ENCODE measurements at places on chromosomes 6 and 20. TPM values are rescaled to one million over a fixed set of nuclear protein-coding genes. Genes with fewer than 3 reads are reported as not detected.
A peak's percentile ranks its signal among the peaks of the same experiment; 100 is the strongest.

- no peak for DNase-seq
Observed at GRCh38 chr6:18463429-18463828, 76.3 kb downstream of the RNF144B start.

DNA sequence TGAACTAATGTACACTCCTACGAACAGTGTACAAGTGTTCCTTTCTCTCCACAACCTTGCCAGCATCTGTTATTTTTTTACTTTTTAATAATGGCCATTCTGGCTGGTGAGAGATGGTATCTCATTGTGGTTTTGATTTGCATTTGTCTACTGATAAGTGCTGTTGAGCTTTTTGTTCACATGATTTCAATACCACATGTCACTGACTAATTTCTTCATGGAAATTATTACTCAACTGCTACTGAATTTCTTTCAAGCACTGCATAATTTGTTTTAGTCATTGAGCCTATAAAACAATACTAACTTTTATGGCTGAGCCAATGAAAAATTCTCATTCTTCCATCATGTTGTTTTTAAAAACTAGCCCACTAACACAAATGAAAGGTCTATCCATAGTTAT is 115.4 kb downstream of the FRK start:
- no peak for DNase-seq

- no peak for DNase-seq
Observed at GRCh38 chr20:11447371-11448100, 470.2 kb upstream of the BTBD3 start.

DNA sequence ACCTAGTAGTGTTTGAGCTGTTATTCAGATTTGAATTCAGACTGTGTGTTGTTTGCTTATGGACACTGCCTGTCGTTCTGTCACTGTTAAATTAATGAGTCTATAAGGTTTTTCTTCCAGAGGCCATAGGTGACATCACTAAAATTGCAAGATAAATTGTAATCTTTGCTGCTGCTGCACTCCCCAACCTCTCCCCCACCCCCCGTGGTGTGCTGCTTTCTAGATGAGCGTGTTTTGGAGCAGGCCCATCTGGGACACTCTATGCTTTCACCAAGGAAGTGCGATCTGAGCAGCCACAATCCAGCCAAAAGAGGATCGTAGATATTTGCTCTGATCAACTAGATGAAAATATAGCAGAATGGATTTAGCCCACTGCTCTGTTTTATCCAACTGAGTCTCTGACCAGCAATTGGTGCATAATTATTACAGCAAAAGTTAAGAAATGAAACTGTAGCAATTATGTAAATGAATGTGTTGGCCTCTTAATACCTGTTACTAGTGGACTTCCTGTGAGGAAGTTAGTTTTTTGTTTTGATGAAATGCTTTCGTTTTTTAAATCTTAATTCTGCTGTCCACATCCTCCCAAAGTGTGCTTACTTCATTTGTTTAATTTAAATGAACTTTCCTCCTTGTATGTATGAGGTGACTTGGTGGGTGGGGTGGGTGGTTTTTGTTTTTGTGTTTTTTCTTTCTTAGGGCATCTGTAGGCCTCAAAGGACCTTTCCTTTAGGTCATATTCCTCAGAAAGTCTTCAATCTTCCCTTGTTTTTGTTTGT is 58.1 kb downstream of the RPRD1B start:
- no peak for DNase-seq

- DNase-seq: no peak
Observed at GRCh38 chr6:162653808-162654207, 73.8 kb downstream of the PRKN start.

- no peak for DNase-seq
Observed at GRCh38 chr20:47120346-47120936, 225.8 kb downstream of the EYA2 start.

GRCh38 chr6:157093536-157093935 is 229.8 kb downstream of the TMEM242 start:
- no peak for DNase-seq

GRCh38 chr20:52056203-52057062 is 135.1 kb downstream of the ZFP64 start:
- DNase-seq: no peak

DNA sequence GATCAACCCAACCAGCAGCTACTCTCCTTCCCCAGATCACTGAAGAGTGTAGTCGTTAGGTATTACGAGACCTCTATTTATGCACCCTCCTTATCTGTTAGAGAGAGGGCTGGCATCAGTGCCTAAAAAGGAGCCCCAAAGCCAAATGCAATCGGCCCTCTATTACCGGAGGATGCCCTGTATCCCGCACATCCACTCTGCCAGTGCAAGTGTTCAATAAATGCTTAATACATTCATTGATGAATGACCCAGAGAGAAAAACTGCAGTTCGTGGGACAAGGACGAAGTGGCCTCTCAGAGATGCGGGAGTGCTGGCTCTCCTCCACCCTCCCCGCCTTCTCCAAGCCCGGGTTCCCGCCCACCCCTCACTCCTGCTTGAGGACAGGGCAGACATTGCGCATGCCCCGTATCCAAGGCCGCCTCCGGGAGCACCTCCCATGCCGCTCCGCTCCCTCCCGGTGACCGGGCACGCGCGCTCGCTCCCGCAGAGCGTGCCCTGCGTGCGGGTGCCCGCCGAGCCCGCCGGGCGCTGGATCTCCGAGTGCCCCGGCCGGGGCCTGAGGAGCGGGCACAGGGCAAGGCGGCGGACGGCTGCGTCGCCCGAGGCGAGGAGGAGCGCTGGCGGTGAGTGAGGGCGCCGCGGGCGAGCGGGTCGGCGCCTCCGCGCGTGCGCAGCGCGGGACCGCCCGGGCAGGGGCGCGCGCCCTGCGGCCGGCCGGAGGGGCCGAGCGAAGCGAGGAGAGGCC is 27.2 kb upstream of the BTBD3 start:
- peak; percentile 76 for DNase-seq

GRCh38 chr20:57564180-57564802 is 3.4 kb downstream of the PCK1 start:
- no peak for DNase-seq

- DNase-seq: no peak
Observed at GRCh38 chr6:151352410-151353396, 38.7 kb downstream of the ZBTB2 start.

- no peak for DNase-seq
Observed at GRCh38 chr6:92110403-92110802, 1309.0 kb downstream of the EPHA7 start.

- no peak for DNase-seq
Observed at GRCh38 chr6:42428326-42429041, 23.2 kb downstream of the TRERF1 start.

DNA sequence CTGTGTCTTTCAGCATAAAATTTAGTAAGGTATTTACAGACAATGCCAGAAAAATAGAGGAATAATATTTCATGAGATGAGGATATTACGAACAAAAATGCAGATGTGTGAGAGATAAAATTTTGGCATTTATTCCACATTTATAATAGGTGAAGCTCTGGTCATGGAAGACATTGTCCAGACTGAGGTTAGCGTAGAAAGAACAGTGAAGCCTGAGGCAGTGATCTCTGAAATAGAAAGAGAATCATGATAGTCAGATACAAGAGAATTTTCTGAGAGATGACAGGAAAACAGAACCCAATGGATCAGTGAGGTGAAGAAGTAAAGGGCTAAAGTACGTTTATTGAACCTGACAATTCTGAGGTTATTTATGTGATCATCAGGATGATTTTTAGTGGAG is 1155.9 kb upstream of the GJE1 start:
- DNase-seq: no peak

DNA sequence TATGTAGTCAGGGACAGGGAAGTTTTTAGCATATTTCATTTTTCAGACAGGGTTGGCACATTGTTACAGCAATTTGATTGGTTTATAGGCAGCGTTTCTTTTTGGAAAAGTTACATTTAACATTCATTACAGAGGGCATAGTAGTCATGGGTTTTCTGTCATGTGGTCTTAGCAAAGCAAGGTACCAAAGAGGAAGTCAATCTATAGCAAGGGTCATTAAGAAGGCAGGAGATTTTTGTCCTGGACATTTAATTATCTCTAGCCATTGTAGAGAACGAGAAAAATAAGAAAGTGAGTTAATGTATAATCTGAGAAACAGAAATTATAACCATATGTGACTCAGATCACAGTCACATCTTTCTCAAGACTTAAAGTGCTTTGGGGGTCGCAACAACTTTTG is 47.4 kb downstream of the TPD52L1 start:
- DNase-seq: no peak

DNA sequence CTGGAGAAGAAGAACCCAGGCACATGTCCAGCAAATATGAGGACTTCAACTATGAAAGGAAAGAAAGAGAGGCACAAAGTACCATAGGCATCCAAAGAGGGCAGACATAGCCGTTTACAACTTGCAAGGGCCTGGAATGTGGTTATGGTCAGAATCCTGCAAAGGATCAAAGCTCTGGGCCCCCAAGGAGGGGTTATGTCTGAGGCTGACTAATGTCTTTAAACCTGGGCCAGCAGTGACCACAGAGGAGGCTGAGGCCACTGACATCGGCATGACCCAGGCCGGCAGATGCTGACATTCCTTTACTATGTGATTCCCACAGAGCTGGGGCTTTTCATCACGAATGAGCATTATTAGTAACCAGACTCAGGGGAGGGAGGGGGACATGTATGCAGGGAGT is 861.1 kb downstream of the DHX35 start:
- no peak for DNase-seq

- no peak for DNase-seq
Observed at GRCh38 chr6:124463271-124463670, 499.0 kb upstream of the RNF217 start.

GRCh38 chr20:47515843-47516242 is 14.2 kb downstream of the NCOA3 start:
- no peak for DNase-seq

DNA sequence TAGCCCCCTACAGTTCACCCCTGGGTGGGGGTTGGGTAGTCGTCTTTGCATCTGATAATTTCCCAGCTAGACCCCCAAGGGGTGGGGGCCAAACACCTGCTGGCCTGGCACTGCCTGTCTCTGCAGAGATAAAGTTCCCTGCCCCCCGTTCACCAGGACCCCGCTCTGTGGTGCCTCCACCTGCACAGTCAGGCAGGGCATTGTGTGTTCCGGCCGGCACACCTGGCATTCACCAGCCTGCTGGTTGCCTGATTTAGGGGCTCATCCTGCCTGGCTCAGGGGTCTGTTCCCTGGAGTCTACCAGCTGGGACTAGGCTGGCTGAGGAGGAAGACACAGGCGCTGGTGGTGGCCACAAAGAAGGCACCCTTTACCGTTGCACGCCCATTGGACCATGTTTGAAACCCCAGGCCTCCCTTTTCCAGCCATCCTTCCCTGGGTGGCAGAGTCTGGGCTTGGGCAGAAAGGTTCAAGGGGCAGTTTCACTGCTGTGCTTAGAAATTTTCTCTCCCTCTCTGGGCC is 30.8 kb upstream of the SCRT2 start:
- no peak for DNase-seq

DNA sequence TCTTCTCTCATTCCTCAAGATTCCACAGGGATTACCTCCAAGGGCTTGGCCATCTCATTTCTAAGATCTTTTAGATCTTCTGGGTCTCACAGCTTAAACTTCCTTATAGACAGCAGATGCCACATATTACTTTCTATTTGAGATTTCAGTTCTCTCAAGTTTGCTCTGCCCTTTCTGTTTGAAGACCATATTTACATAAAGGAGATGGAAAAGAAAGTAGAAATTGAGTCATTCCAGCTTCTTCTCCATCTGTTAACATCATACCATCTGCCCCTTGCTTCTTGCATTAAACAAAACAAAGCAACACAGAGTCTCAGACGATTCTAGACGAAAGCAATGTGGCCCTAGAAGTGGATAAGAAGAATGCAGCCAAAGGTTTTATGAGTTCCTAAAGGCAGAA is 203.4 kb downstream of the TTLL2 start:
- no peak for DNase-seq

GRCh38 chr6:10151144-10151915 is 263.5 kb downstream of the TFAP2A start:
- no peak for DNase-seq

GRCh38 chr6:111972745-111973117 is 81.2 kb upstream of the CCN6 start:
- no peak for DNase-seq

SYNGAP1 gene
- polyA plus RNA-seq: 28.1 TPM

C6orf52 gene
- polyA plus RNA-seq: 0.94 TPM

HLA-DPA1 gene
- polyA plus RNA-seq: 15.1 TPM

TGM3 gene
- 0.25 TPM for polyA plus RNA-seq

F13A1 gene
- 27.4 TPM for polyA plus RNA-seq

PTGIS gene
- 22.2 TPM for polyA plus RNA-seq

DAAM2 gene
- polyA plus RNA-seq: 35.2 TPM

TOX2 gene
- 2.3 TPM for polyA plus RNA-seq

PRRT1 gene
- 1.3 TPM for polyA plus RNA-seq

GINS1 gene
- 5.4 TPM for polyA plus RNA-seq
